ENCODE measurements at places on chromosomes 7 and 10.

DNA sequence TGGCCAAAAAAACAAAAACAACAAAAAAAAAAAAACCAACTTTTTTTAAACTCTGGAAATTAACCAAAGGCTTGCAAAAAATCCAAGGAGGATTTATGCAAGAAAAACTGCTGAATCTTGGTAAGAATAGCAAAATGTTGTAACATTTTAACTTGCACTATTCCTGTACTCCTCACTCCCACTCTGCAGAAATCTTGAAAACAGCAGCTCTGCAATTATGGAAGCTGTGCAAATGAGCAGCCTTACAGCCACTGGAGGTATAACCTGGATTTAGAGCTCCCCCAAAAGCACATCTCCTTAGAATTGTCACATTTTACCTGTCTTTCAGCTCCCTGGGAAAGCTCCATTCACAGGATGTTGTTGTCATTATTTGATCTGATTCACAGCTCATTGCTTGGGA is 41.8 kb upstream of the LRGUK start:
- DNase-seq: no peak

DNA sequence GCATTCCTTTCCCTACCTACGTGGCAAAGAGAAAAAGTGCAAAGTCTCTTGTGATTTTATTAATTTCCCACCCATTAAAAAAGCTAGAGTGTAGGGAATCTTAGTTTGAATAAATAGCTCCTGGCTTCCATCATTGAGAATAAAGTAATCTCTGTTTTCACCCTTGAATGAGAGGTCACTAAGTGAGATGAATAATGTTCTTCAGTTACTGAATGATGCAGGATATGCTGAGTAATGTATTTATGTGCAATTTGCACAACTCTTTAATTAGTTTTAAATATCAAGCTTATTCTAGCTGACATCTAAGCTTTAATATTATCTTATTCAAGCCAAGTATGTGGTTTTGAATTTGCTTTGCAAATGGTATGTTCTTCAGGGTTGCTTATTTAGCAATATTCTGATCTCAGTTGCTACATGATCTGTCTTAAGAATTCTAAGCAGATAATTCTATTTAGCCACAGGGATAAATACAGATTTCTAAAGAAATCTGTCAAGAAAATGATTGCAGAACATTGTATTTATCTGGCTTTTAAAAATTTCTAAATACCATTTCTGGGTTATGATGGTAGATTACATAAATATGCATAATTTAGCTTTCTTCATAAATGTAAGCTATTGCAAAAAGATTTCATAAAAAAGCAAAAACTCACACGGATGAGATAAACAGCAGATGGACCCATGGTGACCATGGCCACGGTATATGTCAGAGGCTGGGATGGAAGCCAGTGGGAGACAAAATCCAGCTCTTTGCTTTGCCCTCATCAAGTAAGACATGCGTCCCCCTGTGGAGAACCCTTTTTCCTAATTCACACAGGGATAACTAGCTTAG is 141.0 kb downstream of the MACC1 start:
- DNase-seq: no peak

- DNase-seq: no peak
Measured at GRCh38 chr7:157532068-157532467, 195.3 kb downstream of the DNAJB6 start.

- no peak for DNase-seq
Measured at GRCh38 chr10:18759575-18759974, 100.3 kb downstream of the ARL5B start.

DNA sequence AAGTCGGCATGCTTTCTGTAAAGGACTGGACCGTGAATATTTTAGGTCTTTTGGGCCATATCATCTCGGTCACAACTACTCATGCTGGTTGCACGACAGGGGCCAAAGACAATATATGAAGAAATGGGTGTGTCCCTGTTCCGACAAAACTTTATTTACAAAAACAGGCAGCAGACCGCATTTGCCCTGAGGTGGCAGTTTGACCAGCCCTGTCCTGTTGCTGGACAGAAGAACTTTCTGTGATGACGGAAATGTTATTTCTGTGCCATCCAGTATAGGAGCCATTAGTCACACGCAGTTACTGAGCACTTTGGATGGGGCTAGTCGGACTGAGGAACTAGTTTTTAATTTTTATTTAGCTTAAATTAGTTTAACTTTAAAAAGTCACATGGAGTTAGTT is 112.8 kb upstream of the CARD11 start:
- no peak for DNase-seq

DNA sequence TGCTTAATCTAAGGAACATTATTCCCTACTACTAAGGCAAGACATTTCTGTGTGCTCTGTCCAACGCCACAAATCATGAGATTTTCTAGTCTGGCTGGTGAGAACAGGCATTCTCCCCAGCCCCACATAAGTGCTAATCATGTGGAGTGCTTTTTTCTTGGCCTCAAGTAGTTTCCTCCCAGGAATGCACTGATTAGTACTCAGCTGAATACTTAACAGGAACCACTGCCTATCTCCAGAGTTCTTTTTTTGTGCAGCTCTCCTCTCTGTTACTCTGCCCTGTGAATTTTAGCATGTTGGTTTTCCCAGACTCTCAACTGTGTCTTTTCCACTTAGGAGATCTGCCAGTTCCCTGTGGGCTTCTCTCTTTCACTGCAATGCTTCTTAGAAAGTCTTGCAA is 1098.5 kb upstream of the LRRTM3 start:
- no peak for DNase-seq

DNA sequence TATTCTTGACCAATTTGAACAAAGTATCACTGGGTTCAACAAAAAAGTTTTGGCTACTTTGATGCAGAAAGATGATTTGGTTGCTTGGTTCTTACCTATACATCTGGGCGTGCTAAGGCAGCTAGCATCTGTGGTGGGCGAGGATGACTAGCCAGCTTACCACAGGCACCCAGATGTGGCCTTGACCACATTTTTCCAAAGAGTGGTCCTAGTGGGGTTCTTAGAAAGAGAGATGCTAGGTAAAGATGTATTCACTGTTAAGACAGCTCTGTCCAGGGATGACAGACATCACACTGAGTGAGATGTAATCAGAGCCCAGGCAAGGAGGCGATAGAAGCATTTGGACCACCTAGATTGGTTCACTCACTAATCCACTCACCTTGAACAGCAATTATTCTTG is 785 bp downstream of the DNTT start:
- no peak for DNase-seq

DNA sequence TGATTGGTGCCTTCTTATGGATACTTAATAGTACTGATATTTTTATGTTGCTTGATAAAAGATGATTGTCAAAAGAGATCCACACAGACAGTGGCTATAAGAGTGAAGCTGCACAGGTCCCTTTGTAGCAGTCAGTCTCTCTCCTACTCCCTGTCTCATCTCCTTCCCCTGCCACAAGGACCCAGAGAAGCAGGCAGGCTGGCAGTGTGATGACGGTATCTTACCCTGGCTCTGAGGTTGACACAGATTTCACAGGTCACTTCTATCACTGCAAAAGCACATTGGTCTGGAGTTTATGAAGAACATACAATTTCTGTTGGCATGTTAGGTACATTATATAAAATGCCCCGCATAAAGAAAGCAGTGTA is 64.4 kb upstream of the AHR start:
- DNase-seq: peak; percentile 33

DNA sequence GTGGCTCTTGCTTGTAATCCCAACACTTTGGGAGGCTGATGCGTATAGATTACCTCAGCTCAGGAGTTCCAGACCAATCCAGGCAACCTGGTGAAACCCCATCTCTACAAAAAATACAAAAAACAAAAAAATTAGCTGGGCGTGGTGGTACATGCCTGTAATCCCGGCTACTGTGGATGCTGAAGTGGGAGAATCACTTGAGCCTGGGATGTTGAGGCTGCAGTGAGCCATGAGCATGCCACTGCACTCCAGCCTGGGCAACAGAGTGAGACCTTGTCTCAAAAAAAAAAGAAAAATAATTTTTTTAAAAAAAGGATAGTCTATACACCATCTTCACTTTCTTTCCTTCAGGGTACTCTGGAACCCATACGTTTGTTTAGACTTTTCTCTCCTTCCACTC is 6.2 kb downstream of the REEP3 start:
- no peak for DNase-seq

DNA sequence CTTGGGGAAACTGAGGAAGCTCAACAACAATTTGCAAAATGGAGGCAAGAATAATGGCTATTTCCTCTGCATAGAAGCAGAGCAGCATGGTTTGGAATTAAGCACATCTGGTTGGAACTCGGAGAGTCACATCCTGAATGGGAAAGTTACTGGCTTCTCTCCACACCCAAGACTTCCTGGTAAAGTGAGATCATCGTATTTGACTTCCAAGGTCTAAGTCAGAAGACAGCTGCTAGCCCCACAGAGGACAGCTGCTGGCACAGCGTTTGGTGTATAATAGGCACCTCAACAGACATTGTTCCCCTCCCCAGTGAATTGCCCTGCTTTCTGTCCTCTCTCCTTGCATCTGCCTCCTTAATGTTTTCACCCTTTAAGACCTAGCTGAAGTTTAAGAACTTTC is 37.0 kb upstream of the NRF1 start:
- no peak for DNase-seq

GRCh38 chr7:75531359-75531821 is 39.3 kb downstream of the SPDYE5 start:
- no peak for DNase-seq

DNA sequence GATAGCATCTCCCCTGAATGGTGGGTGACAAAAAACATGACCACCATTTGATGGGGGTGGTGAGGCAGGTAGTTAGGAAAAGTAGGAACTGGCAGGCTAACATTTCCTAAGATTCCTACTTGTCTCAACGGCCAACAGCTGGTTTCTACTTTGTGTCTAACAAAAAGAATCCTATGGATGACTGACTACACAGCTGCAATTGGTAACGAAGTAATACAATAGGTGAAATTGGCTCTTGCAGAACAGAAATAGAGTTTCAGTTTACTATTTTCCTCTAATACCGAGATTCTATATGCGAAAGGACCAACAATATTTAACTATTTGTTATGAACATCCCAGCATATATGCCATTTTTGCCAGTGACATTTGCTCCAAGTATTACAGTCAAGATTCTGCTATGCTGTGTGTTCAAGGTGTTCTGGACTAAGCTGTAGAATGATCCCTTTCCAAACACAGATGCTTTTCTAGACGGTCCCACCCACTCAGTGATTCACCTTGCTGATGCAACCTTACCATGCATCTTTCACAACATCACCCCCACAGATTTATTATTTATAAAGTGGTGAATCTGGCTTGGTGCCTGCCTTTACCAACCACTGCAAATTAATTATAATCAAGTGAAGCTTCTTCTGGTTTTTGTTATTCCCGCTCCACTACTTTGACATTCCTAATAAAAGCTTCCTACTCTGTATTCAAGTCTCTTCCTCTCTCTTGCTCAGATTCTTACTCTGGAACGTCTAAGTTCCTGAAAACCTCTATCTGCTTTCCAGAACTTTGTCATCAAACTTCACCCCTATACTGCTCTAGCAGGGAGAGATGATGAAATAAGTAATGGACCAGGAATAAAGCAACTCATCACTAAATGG is 16.8 kb downstream of the BBIP1 start:
- peak; percentile 56 for DNase-seq

- peak; percentile 56 for DNase-seq
Measured at GRCh38 chr10:118590334-118590733, 5.1 kb downstream of the PRLHR start.

DNA sequence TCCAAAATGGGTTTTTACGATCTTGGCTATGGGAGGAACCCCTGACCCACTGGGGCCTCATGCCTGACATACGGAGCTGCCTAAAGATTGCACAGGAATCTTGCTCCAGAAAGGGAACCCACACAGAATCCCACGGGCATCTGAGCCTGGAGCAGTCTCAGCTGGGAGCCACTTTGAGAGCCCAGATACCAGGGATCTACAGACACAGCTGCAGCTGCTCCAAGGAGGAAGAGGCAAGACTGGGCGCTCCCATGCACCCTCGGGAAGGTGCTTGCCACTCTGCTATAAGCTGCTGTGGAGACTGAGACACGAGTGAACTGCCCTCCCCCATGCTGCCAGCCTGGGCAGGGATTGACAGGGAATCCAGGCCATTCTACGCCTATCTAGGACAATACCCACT is 202.5 kb downstream of the REEP3 start:
- no peak for DNase-seq

DNA sequence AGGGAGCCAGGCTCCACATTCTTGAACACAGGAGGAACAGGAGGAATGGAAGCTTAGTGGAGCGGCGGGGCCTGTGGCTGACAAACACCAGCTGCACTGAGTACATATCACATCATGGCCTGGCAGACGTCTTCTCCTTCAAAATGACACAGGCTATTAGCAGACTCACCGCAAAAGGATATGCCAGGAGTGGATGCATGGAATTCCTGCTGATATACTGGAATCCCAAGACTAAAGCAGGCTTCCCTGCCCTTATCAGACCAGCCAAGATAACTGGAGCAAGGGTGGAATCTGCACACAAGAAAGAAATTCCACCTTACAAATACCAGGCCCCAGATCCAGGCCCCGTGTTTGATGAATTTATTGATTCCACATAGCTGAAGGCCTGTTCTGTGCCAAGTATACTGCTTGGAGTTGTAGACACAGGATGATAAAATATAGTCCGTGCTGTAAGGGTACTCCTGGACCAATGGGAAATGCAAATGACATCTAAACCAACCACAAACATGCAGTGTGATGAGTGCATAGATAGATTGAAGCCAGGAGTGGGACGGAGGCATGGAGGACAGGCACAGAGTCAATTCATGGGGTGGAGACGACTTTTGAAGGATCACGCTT is 480.5 kb upstream of the ZMIZ1 start:
- DNase-seq: no peak

GRCh38 chr10:120783867-120784266 is 67.3 kb upstream of the WDR11 start:
- no peak for DNase-seq

DNA sequence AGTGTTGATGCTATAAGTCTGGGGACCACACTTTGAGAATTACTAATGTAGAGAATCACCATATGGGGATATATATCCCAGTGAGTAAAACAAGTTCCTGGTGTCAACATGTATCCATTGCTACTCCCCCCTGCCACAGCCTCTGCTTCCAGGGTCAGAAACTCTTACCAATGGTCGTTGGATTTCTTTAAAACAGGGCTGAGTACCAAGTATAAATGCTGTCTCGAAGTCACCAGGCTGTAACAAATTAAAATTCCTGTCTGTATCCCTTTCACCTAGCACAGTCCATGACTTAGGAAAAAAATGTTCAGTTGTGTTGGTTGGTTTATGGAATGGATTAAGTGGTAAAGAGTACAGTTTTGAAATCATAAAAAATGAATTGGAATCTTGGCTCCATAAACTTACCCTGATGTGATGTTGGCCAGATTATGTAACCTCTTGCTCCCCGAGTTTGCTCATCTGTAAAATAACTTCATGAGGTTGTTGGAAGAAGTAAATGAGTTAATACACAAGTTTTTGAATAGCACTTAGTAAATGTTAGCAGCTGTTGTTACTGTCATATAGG is 364.0 kb upstream of the LRGUK start:
- DNase-seq: no peak

All from erythroblast (primary cell).